Brain (organoid and tissue), 16 donors: ENCODE measurements at places on chromosomes 7 and 10.

DNA sequence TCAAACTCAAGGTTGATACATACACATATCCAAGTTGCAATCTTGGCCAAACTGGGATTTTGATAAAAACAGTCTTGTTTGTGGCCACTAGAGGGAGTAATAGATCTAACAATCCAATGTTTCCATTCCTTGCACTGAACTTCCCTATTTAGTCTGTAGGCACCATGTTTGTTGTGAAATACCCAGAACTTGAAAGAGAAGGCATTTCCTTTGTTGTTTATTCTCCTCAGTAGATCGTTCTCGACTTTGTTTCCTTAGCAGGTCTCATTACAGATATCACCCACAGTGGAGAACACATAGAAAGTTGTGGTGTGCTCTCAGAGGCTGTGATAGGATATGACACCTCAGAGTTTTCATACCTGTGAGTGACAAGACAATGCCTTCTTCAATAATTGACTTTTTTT is 70.3 kb upstream of the MXI1 start:
- DNase-seq: peak; percentile 77

- peak; percentile 55 for DNase-seq
Observed at GRCh38 chr7:33798686-33799325, 106.5 kb upstream of the BMPER start.

DNA sequence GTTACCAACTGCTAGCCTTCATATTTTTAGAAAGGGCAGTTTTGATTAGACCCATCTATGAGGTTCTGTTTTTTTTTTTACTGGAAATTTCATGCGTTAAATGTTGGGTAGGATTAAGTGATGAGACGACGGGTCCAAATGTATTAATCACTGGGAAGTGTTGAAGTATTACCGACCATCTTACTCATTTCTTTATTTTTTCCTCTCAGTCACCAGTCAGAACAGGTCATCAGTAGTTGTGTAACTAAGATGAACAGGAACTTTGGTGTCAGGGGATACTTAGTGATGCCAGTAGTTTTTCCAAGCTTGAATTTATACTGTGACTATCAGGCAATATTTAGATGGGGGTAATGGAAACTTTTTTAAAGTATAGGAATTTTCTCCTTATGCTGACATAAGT is 14.2 kb downstream of the TFAM start:
- no peak for DNase-seq

- peak; percentile 45 for DNase-seq
Observed at GRCh38 chr7:100132697-100133151, 6.0 kb downstream of the MBLAC1 start.

DNA sequence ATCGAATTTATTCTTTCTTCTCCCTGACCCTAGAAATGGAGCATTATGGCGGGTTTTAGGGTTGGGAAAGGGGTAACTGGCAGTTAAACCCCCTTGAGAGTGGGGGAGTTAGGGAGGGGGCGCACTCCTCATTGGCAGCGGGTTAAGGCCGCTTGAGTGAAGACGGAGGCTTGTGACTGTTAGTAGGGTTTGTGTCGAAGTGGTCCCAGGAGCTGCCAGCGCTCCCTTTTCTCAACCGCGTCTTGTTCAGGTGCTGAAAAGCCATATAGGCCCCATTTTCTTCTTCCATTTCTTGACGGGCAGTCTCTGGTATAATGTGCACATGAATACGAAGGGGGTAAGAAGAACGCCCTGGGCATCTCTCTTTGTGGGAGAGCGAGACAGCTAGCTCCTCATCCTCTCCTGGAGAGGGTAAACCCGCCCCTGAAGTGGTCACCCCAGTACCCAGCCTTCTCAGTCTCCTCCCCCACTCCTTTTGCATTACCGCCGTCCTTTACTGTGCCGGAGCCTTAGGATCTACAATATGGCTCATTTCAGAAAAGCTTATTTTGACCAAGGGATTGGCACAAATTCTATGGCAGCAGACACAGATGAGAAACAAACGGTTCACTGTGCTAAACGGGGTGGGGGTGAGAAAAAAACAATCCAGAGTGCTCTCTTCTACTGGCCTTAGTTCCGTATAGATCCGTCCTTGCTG is 836 bp downstream of the KMT2E start:
- peak; percentile 86 for DNase-seq

DNA sequence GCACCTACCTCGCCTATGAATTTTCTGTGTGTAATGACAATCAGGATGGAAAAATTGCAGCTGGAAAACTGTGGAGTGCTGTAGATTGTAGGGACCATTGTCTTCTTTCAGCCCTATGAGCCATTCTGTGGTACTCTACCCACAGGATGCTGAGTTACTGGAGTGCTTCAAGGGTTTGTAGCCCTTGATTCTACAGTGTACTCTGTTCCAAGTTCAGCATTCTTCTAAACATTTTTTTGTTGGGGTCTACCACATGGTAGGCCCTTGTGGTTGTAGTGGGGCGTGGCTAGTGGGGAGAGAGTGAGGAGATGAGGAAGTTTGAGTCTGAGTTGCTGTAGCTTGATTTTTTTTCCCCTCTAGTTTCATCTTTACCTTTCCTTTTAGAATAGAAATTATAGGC is 33.5 kb downstream of the REEP3 start:
- DNase-seq: no peak

- no peak for DNase-seq
Observed at GRCh38 chr10:1257274-1257673, 201.1 kb downstream of the WDR37 start.

- DNase-seq: no peak
Observed at GRCh38 chr10:115674496-115674895, 581.3 kb downstream of the ATRNL1 start.

DNA sequence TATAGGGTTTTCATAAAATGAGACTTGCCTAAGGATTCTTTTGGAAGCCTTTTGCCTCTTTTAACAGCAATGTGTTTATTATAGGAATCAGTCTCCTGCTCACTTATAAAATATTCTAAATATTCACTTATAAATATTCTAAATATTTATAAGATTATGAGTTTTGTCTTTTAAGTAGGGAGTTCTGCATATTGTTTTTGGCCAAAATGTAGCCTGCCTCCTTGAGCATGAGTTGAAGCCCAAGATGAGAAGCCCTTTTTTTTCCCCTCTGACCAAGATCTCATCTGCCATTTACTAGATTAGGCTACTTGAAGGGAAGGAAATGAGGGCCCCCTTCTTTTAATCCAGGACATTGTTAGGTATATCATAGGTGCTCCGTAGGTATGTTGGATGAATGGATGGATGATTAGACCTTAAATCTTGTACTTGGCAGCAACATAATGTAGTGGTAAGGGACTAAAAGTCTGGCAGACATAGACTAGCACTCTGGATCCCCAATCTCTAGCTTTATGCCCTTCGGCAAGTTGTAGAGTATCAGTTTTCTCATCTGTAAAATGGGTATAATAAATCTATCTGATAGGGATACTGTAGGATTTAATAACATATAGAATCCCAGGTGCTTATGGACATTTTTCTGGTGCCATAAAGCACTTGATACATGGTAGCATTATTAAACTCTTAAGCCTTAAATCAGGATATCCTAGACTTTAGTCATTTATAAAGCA is 59.1 kb downstream of the ARID5B start:
- DNase-seq: no peak

DNA sequence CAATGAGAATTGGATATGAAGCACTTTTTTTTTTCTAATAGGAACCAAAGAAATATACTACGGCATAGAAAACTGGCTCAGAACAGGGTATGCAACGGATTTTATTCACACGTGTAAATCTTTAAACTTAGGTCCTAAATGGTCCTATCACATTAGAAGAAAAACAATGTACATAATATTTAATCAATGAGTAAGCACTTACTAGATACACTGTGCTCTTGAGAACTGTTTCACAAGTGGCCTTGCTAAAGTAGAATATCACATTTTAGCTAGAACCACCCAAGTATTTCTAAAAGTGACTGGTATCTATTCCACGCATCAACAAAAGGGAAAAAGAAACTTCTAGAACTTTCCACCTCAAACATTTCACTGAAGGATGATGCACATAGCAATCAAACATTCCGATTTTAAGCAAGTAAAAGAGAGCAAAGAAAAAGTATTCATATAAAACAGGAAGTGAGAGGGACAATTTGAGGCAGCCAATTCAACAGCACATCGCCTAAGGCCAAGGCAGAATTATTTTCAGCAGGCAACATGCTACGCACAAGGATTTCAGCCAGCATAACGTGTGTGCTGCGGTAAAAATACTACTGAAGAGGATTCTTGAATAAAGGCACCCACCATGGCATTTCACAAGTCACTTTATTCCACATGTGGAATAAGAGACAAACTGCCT is 55.8 kb downstream of the PARD3 start:
- DNase-seq: no peak

- DNase-seq: no peak
Observed at GRCh38 chr7:4815609-4816418, 40.4 kb downstream of the AP5Z1 start.

DNA sequence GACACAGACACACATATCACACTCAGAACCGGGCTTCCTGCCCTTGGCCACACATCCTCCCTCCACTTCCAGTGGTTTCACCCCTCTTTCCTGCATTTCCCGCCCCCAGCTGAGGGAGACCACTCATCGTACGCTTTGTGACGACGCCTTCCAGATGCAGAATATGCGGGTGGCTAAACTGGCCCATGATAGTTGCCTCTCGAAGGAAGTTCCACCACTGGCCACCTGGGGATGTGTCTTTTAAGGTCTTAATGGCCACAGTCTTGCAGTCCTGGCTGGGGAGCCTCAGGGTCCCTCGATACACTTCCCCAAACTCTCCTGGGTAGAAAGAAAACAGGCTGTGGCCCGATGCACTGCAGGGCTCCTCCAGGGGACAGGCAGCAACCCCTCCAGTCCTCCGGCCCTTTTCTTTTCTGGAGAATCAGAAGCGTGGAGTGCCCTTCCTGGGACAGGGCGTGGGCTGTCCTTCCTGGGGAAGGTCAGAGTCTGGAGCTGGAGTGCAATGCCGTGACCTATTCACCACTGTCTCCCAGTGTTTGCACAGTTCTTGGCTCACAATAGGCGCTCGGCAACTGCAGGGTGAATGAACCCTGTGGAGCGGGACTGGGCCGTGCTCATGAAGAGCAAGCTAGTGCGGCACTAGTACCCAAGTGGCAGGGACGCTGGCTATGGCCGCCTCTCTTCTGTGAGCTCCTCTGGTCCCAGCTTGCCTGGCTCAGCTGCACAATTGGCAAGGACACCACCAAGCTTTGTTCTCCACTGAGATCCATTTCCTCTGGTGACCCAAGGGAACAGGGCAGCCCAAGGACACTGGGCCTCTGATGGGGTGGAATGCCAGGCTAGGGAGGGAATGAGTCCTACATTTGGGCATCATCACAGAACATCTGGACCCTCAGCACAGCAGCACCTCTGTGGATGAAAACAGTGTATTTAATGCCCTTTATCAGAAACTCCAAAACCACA is 13.2 kb downstream of the EPHA1 start:
- no peak for DNase-seq

DNA sequence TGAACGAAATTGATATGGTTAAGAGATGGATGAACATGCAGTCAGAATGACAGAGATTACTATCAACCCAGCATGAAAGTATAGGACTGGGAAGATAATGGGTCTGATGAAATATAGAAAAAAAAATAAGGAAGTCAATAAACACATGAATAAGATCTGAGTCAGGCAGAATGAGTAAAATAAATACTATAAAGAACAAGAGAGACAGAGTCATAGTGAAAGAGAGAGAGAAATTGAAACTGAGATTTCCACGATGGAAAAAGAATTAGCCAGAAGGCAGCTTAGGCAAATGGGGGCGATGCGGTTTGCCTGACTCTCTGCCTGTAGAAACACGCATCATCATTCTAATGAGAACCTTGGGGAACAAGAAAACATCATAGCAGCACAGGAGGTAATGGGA is 26.6 kb downstream of the SEMA3D start:
- DNase-seq: no peak

GRCh38 chr7:101332026-101332425 is 10.4 kb upstream of the IFT22 start:
- DNase-seq: no peak

- DNase-seq: no peak
Observed at GRCh38 chr7:138030679-138031351, 28.9 kb upstream of the CREB3L2 start.

GRCh38 chr10:47225219-47225927 is 74.6 kb upstream of the GDF10 start:
- DNase-seq: no peak

- no peak for DNase-seq
Observed at GRCh38 chr7:5035276-5035675, 10.4 kb upstream of the RBAK start.

- DNase-seq: no peak
Observed at GRCh38 chr7:131591687-131592319, 35.4 kb upstream of the PODXL start.

GRCh38 chr7:19139706-19140327 is 5.4 kb downstream of the FERD3L start:
- no peak for DNase-seq

GRCh38 chr7:52936750-52937149 is 98.7 kb upstream of the POM121L12 start:
- peak; percentile 46 for DNase-seq

- no peak for DNase-seq
Observed at GRCh38 chr7:120060281-120060680, 212.7 kb upstream of the KCND2 start.

DNA sequence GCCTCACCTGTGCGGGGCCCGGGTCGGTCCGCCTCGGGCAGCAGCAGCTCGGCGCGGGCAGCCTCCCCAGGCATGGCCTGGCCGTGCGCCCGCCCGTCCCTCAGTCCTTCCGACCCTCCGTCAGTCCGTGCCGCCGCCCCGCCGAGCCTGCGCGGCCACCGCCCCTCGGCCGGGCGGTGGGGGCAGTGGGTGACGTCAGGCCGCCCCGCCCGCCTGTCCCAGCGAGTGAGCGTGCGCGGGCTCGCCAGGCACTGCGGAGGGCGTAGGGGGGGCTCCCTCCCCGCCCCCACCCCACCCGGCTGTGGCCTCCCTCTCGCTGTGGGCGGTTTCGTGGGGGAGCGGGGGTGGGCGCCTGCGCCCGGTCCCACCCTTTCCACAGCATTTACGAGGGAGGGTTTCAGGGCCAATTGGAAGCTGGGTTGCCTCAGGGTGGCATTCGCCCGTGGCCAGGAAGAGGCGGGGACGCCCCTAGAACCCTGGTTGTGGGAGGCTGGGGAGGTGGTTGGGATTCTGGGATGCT is at the start of gene NACAD:
TSS of gene NACAD (minus strand) at position 149 of the 520 bp plus-strand sequence. CDS start at position 74, 75 bp downstream.
- peak; percentile 94 for DNase-seq

DNA sequence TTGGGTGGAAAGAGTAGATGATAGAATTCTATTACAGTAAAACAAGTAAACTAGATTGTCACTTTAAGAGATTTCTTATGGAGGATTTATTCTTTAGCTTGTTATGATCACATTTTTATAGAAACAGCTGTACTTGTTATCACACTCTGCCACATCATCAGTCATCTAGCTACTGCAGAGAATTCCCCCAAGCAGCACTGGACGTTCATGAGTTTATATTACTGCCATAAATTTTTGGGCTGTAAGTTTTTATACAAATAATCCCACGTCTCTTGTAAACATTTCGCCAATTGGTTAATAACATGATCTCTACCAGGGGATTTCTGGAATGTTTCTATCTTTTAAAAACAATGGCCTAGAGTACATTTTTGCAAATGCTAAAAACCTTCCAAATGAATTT is 238.8 kb downstream of the POLR1F start:
- no peak for DNase-seq

GRCh38 chr7:149469806-149470205 is 8.9 kb upstream of the ZNF777 start:
- DNase-seq: no peak
